Thoracic aorta (tissue), 2 donors: ENCODE measurements at places on chromosomes 7 and 10. TPM values are rescaled to one million over a fixed set of nuclear protein-coding genes. Genes with fewer than 3 reads are reported as not detected.

GRCh38 chr10:79390551-79391229 lies 43.4 kb downstream of the PPIF start:
- no peak overlapping the region for H3K27ac ChIP-seq
- H3K4me1 ChIP-seq: no peaks in the 10 kb centered on the region
- H3K27me3 ChIP-seq: no peaks in the 10 kb centered on the region

- no peak for DNase-seq
- H3K27me3 ChIP-seq: no peaks in the 10 kb centered on the region
- no peak overlapping the region for H3K27ac ChIP-seq
- no peak overlapping the region for H3K4me3 ChIP-seq
Observed at GRCh38 chr7:17481118-17481517, 182.7 kb downstream of the AHR start.

DNA sequence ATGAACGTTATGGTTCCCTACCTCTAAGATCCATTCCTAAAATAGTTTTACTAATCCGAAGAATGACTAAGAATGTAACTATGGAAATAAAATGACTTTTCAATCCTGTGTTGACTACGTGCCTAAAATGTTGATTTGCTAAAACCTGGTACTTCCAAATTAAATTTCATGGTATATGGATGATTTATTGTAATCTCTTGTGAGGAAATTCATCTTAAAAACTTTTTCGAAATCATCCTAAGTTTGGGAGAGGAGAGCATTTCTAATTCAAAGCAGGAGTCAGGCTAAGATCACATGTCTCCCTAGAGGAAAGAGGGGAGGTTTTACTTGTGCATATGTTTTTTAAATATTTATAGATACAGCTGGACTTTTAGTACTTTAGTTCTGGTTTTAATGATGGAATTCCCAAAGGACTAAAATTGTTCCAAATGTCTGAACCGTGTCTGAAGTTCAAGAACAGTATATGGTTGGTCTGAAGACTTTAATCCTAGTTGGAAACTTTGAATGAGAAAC lies 483.9 kb downstream of the AUTS2 start:
- H3K27ac ChIP-seq: no peak overlapping the region
- no peaks in the 10 kb centered on the region for H3K27me3 ChIP-seq
- no peaks in the 10 kb centered on the region for H3K36me3 ChIP-seq
- H3K4me3 ChIP-seq: no peak overlapping the region

DNA sequence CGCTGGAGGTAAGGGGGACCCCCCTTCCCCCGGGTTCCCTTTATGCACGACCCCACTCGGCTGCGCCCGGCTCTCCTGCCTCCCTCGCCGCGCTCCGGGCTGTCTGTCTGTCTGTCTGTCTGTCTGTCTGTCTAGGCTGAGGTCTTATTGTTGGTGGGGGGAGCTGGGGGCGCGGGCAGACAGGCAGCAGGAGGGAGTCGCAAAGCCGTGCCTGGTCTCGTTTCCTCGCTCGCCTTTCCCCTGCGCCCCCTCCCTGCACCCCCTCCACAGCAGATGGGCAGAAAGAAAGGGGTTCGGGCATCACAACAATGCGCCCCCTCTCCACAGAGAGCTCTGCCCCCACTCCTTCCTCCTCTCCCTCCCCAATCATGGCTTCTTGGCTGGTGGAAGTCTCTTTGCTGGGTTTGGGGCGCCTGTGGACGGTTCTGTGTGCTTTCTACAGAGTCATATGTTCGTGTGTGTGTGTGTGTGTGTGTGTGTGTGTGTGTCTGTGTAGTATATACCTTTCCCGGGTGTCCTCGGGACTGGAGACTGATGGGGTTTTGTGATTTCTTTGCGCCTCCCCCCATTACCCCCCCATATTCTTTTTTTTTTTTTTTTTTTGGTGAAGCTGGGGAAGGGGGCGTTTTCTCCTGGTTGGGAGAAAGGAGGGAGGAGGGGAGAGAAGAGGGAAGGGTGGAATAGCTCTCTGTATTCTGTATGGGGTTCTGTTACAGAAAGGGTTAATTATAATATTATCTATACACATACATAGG lies 1.9 kb downstream of the AUTS2 start:
- H3K27ac ChIP-seq: no peak overlapping the region
- H3K27me3 ChIP-seq: no peaks in the 10 kb centered on the region
- DNase-seq: no peak
- H3K4me3 ChIP-seq: peak overlapping the region; percentile 98
- H3K4me1 ChIP-seq: peaks cover 11% of the 10 kb centered on the region

GRCh38 chr7:22831602-22832305 lies 9.1 kb upstream of the TOMM7 start:
- DNase-seq: no peak
- no peaks in the 10 kb centered on the region for H3K27me3 ChIP-seq

GRCh38 chr10:93376372-93377293 lies 105.5 kb downstream of the MYOF start:
- peaks cover 44% of the 10 kb centered on the region for H3K4me1 ChIP-seq
- peak overlapping the region; percentile 48 for H3K4me3 ChIP-seq
- H3K36me3 ChIP-seq: peaks cover 27% of the 10 kb centered on the region
- peak; percentile 33 for DNase-seq
- peak overlapping the region; percentile 90 for H3K27ac ChIP-seq

DNA sequence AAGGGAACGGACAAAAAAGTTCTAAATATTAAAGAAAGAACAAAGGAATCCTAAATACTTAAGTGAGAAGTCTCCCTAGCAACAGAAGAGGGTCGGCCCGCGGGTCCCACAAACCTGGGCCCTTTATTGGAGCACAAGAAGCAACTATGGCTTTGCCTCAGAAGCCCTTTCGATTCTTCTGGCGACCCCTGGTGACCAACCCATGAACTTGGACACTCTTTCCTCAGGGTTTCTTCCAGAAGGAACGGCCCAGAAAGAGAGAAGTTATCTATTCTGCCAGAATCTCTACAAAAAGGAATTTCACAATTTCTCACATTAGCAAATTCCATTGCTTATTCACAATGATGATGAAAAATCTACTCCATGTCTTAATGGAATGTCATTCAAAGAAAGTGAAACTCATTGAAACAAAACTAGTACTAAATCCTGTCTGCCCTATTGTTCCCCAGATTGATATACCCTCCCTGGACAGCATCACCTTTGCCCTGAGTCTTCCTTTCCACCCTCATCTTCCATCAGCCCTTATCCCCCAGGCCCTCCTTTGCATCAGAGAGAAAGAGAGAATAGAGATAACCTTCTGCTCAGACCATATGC lies 43.7 kb downstream of the CPVL start:
- no peak overlapping the region for H3K4me3 ChIP-seq
- H3K4me1 ChIP-seq: no peaks in the 10 kb centered on the region
- H3K27me3 ChIP-seq: no peaks in the 10 kb centered on the region
- no peak for DNase-seq
- no peaks in the 10 kb centered on the region for H3K36me3 ChIP-seq

Gene ZMYND11
- 56.9 TPM for total RNA-seq

Gene LRRC4
- 2.2 TPM for total RNA-seq

DNA sequence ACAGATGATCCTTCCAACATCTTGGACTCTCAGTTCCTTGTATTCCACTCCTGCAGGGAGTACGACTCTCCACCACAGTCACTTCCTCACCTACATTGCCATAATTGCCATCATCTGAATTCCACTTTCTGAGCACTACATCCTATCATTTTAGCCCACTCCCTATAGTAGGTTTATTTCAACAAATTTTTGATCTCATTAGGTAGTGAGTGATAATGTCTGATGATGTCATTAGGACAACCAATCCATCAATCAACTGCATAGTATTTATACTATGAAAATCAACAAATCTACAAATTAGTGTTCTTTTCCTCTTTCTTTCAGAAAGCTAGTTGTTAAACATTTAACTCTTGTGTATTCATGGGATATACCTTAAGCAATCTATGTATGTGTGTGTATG lies 13.7 kb upstream of the TRA2A start:
- no peak overlapping the region for H3K27ac ChIP-seq
- no peak overlapping the region for H3K4me3 ChIP-seq
- DNase-seq: no peak
- no peaks in the 10 kb centered on the region for H3K27me3 ChIP-seq
- H3K36me3 ChIP-seq: no peaks in the 10 kb centered on the region
- no peaks in the 10 kb centered on the region for H3K4me1 ChIP-seq

DNA sequence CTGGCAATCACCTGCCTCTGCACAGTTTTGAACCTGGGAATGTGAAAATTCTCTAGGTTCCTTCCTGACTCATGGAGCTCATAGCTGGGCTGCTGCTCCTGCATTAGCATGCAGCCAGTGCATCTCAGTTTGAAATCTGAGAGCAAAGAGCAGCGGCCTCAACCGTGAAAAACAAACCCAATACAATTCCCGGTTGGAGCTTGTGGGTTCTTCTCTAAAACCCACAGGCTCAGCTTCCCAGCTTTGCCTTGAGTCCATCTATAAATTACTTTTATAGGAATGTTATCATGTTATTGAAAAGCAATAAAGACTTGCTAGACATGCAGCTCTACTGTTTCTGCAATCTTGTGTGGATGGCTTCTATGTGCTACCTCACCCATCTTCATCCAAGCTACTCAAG lies 191.7 kb downstream of the CXCL12 start:
- H3K27me3 ChIP-seq: no peaks in the 10 kb centered on the region
- no peaks in the 10 kb centered on the region for H3K36me3 ChIP-seq
- no peak overlapping the region for H3K27ac ChIP-seq
- DNase-seq: no peak
- peaks cover 6% of the 10 kb centered on the region for H3K4me1 ChIP-seq

- H3K4me3 ChIP-seq: no peak overlapping the region
- no peak overlapping the region for H3K27ac ChIP-seq
- DNase-seq: no peak
- no peaks in the 10 kb centered on the region for H3K27me3 ChIP-seq
Observed at GRCh38 chr7:132226957-132227290, 349.3 kb downstream of the PLXNA4 start.

Gene PRKAR2B
- total RNA-seq: 5.3 TPM

Gene INMT
- 243 TPM for total RNA-seq

Gene UTF1
- not detected for total RNA-seq

Gene IFIT1B
- not detected for total RNA-seq

- H3K27ac ChIP-seq: no peak overlapping the region
- no peak for DNase-seq
- H3K36me3 ChIP-seq: no peaks in the 10 kb centered on the region
- H3K4me1 ChIP-seq: peaks cover 9% of the 10 kb centered on the region
- no peak overlapping the region for H3K4me3 ChIP-seq
Observed at GRCh38 chr7:36272567-36273269, 116.9 kb upstream of the ANLN start.
